Activated CD4-positive, alpha-beta T cell treated with anti-CD3 and anti-CD28 coated beads for 36 hours (primary cell): ENCODE measurements at places on chromosomes 1 and 21. TPM values are rescaled to one million over a fixed set of nuclear protein-coding genes. Genes with fewer than 3 reads are reported as not detected.

GRCh38 chr1:8113262-8114220 lies 87.4 kb upstream of the ERRFI1 start:
- H3K27ac ChIP-seq = no peak overlapping the region
- no peak overlapping the region for H3K4me3 ChIP-seq
- peaks cover 10% of the 10 kb centered on the region for H3K4me1 ChIP-seq
- no peaks in the 10 kb centered on the region for H3K36me3 ChIP-seq

- H3K4me1 ChIP-seq = no peaks in the 10 kb centered on the region
- DNase-seq = no peak
- no peak overlapping the region for H3K27ac ChIP-seq
These were observed 157.7 kb upstream of the COL11A1 start for GRCh38 chr1:103266036-103266435.

DNA sequence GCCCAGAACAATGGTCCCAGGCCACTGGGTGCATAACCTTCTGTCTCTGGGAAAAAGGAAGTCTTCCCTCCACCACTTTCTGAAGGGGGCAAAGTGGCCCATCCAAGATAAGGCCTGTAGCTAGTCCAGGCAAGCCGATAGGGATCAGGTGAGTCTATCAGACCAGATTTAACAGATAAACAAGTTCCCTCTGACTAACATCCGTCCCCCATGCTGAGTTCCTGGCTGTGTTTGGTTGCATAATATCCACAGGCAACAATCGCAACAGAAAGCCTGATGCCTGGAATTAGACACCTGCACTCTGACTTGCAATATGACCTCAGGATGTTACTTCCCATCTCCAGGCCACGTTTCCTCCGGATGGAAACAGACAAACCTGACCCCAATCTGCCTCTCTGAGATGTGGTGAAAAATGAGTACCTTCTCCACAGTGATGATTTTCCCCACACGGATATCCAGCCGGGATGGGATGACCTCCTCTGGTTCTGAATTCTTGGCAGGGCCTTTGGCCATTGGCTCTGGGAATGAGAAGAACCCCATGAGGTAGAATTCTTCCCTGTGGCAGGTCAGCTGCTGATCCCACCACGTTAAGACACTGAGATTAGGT lies 36.4 kb downstream of the YARS1 start:
- no peaks in the 10 kb centered on the region for H3K27me3 ChIP-seq
- DNase-seq = no peak
- H3K36me3 ChIP-seq = peaks cover 63% of the 10 kb centered on the region

DNA sequence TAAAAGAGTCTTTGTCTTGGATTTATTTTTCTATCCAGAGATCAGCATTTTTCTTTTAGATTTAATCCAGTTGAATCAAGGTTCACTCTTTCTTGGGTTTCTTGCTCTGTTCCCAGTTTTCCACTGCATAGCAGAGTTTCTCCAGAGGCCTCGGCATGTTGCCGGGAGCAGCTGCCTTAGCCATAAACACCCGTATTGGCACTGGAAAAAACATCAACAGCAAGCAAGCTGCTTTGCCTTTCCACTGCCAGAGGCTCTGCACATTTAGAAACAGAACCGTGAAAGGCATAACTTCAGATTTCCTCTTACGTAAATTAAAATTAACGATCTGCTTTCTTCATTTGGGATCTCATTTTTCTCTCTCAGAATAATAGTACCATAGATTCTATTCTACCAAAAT lies 181.8 kb upstream of the L1TD1 start:
- H3K4me3 ChIP-seq = no peak overlapping the region
- peaks cover 5% of the 10 kb centered on the region for H3K36me3 ChIP-seq
- no peaks in the 10 kb centered on the region for H3K27me3 ChIP-seq
- H3K4me1 ChIP-seq = no peaks in the 10 kb centered on the region

DNA sequence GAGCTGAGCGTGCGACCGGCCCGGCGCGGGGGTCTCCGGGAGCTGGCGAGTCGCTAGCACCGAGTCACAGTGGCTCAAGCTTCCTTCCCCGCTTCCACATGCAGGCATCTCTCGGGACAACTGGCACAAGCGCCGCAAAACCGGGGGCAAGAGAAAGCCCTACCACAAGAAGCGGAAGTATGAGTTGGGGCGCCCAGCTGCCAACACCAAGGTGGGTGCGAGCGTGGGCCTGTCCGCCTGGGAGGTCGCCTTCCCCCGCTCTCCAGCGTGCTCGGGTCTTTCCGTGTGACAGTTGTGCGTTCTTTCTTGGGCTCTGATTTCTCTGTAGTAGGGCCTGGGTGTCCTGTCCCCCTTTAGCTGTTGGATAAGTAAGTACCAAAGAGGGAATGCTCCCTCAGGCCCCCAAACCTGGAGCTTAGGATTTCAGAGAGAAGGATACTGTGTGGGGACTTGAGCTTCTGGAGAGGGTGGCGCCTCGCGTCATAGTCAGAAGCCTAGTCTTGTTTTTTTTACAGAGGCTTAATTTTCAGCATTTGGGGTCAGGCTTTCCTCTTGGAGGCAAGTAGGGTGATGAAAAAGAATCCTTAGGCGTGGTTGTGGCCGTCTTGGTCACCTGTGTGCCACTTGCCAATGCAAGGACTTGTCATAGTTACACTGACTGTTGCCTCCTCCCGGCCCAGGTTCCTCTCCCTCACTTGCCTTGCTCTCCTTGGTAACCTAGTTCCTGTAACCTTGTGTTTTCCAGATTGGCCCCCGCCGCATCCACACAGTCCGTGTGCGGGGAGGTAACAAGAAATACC lies 790 bp downstream of the RPS8 start:
- H3K4me3 ChIP-seq = peak overlapping the region; percentile 96
- H3K27ac ChIP-seq = peak overlapping the region; percentile 84
- no peaks in the 10 kb centered on the region for H3K27me3 ChIP-seq
- DNase-seq = peak; percentile 49

GJA5 gene
- not detected for total RNA-seq

GLIS1 gene
- not detected for total RNA-seq

AKR7A2 gene
- total RNA-seq = 43.0 TPM

PAQR6 gene
- 5.7 TPM for total RNA-seq
